ENCODE measurements at places on chromosomes 5 and 9.

- no peak for DNase-seq
Measured at GRCh38 chr5:113446358-113446927, 11.7 kb upstream of the TSSK1B start.

- no peak for DNase-seq
Measured at GRCh38 chr5:3607541-3608181, 12.0 kb downstream of the IRX1 start.

DNA sequence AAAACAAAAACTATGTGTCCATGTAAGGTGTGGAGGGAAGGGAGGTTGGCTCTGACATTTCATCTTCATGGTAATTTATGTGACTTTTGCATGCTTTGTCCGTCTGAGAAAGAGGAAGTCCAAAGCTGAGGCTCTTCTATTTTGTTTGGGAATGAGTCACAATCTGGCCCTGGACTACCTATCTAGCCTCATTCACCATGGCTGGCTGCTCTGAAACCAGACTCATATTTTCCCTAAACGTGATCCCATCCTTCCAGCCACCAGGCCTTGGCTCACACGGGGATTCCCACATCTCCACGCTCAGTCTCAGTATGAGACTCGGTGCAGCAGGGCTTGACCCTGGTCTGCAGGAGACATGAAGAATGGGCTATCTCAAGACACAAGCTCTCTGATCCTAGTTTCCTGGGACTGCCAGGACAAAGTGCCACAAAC is 672.8 kb downstream of the ACTL7B start:
- no peak for DNase-seq

GRCh38 chr5:5270958-5271785 is 131.0 kb downstream of the ADAMTS16 start:
- DNase-seq = no peak

DNA sequence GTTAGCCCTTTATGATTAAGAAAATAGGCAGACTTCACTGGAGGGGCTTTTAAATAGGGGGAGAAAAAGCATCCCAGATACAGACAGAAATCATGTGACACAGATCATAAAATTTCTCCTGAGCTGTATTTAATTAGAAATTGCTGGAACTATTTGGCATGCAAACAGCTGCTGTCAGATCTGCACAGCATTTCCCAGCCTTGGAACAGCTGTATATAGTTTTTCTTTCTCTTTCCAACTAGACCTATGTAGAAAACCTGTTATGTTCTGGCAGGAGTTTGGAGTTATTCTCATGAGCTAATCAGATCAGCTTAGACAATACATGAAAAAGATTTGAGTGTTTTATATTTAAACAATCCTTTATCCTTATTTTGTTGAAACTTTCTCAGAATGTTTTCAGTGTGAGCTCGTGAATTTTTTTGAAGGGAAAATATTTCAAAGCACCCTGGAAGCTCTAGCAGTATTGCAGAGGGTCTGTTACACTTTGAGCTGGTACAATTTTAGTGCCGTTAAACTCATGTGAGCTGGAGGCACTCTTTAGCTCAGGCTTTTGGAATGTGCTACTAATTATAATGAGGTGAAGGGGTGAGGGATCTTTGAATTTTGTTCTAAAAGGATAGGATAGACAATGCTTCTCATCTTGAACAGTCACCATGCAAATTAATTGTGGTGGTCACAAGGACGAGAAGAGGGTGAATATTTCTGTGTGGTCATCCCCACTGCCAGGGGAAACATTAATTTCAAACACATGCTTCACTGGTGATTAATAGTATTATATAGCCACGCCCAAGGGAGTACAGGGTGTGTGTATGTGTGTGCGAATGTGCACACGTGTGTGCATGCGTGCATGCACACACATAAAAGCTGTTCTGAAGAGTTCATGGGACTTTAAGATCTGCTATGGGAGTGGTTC is 239.4 kb upstream of the FBXL7 start:
- no peak for DNase-seq

Measured in activated CD8-positive, alpha-beta T cell treated with anti-CD3 and anti-CD28 coated beads for 36 hours (primary cell).